ENCODE measurements at places on chromosomes 13 and 19.

DNA sequence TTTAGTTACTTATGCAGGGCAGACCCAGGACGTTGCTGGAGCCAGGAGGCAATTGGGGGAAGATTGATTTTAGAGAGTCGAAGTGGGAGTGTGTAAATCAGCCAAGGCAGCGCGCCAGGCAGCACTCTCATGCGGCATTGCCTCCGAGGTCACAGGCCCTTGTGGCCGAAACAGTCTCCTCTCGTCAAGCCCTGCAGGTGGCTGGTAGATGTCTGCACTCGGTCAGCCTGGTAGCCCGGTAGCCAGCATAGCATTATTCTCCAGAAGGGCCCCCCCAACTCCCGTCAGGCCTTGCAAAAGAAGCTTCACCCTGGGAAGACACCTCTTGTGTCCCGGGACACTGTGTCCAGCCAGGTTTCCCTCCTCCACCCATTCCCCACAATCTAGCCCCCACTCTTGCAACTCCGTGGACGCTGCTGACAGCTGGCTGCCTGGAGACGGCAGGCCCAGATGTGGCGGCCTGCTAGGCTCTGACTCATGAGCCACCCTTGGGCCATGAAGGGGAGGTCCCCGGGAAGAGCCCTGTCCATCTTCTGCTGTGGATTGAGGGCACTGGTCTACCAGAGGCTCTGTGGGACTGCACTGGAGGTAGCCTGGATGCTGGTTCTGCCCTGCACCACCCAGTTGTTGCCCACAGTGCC lies 2.6 kb upstream of the PEPD start:
- DNase-seq: no peak

DNA sequence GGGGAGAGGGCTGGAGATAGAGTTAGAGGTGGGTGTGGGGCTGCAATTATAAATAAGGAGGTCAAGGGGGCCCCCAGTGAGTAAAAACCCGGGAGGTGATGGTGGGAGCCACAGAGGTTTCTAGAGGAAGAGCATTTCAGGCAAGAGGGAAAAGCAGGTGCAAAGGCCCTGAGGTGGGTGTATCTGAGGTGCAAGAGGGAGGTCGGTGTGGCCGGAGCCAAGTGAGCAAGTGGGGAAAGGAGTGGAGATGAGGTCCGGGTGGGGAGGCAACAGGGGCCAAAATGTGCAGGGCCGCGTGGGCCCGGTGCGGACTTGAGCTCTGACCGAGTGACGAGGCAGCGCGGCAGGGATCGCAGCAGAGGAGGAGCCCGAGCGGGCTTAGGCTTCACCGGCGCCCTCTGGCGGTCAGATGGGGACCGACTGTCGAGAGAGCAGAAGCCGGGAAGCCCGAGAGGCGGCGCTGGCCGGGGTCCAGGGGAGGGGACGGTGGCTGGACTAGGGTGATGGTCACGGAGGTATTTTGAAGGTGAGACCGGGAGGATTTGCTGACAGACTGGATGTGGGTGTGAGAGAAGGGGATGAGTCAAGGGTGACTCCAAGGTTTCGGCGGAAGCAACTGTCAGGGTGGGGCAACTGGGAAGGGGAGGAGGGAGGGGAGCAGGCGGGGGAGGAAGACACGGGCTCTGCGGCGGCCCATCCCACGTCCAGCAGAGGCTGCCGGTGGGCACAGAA lies 17.7 kb upstream of the SPACA4 start:
- DNase-seq: peak; percentile 74

DNA sequence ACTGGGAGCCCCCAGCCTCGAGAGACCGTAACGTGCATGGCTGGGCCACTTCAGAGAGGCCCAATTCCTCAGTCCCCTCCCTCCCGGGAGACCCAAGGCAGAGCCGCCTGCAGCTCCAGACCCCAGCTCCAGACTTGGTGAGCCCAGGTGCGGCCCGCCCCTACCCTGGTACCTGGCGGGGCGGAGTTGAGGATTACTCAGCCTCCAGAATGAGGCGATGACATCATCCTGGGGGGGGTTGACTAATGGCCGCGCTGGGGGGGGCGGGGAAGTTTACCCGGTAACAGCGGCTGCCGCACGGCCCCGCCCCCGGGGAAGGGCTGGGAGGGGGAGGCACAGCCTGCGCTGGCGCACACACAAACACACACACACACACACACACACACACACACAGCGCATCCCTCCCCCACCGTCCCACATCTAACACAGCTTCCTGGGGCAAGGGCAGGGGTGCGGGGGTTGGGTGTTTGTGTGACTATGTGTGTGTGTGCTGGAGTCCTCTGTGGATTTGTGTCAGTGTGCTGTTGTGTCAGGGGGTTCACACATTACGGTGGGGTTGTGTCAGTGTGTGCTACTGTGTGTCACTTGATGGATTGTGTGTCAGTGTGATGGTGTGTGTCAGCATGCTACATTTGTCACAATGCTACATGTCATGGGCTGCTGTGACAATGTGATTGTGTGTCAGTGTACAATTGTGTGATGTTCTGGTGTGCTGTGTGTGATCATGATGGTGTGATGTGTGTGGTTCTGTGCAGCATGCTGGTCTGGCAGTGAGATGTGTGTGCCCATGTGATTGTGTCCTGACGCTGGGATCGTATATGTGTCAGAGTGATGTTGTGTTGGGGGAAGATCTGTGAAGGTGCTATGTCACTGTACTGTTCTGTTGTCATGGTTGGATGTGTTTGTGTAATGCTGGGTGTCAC lies 10.3 kb upstream of the BBC3 start:
- DNase-seq: peak; percentile 42

DNA sequence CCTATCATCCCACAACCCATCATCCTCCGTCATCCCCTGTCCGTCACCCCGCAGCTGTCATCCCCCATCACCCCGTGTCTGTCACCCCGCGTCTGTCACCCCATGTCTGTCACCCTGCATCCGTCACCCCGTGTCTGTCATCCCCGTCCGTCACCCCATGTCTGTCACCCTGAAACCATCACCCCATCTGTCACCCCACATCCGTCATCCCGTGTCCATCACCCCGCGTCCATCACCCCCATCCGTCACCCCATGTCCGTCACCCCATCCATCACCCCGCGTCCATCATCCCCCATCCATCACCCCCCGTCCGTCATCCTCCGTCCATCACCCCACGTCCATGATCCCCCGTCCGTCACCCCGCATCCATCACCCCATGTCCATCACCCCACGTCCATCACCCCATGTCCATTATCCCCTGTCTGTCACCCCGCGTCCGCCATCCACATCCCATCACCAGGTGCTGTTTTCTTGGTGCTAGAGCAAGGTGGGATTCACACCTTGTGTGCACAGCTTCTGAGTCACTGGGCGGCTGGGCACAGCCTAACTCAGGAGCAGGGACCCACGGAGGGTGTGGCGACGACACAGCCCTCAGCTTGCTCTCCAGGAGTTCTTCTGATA lies 24.2 kb downstream of the RASA3 start:
- DNase-seq: no peak

GRCh38 chr19:11382898-11383705 lies 1.0 kb downstream of the EPOR start:
- peak; percentile 57 for DNase-seq

GRCh38 chr19:51777570-51778462 lies 16.8 kb downstream of the FPR2 start:
- DNase-seq: peak; percentile 67

GRCh38 chr13:39073983-39074382 lies 35.7 kb downstream of the NHLRC3 start:
- DNase-seq: no peak

DNA sequence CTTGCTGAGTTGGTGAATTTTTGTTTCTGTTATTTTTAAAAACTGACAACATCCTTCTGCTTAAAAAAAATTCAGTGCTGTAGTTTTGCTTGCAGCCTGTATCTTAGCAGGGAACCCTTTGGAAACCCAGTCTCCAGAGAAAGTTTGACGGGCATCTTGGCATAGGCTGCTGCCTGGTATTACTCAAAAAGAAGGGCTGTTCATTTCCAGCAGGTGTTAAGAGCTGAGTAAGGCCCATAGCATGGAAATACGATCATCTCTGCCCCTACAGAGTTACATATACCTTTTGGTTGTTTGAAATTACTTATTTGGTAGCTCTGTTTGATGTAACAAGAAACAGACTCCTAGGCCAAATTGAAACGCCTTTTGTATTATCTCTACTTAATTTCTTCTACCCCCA lies 41.5 kb downstream of the URI1 start:
- DNase-seq: no peak

- DNase-seq: peak; percentile 57
These were observed 5.5 kb upstream of the MAMSTR start for GRCh38 chr19:48724796-48725753.

- DNase-seq: no peak
These were observed 271.3 kb downstream of the PCDH20 start for GRCh38 chr13:61144301-61144700.

- DNase-seq: no peak
These were observed 11.9 kb downstream of the LTBP4 start for GRCh38 chr19:40612831-40613689.

GRCh38 chr19:44303976-44304568 lies 753 bp downstream of the ZNF235 start:
- no peak for DNase-seq

DNA sequence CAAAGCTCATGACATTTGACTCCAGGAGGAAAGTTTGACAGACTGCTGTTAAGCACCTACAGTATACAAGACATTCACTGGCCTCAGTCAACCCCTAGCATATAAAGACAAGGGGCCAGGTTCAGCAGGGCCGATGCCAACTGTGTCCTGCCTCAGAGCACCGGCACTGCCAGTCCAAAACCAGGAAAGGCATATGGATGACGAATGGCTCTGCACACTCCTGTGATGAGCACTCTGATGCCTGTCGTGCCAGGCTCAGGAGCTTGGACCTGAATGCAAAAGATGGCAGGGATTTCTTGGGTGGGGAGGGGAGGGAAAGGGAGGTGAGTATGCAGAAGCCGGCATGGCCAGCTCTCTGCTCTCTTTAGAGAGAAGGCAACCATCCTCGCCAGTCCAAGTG lies 38.9 kb downstream of the COL4A1 start:
- no peak for DNase-seq

DNA sequence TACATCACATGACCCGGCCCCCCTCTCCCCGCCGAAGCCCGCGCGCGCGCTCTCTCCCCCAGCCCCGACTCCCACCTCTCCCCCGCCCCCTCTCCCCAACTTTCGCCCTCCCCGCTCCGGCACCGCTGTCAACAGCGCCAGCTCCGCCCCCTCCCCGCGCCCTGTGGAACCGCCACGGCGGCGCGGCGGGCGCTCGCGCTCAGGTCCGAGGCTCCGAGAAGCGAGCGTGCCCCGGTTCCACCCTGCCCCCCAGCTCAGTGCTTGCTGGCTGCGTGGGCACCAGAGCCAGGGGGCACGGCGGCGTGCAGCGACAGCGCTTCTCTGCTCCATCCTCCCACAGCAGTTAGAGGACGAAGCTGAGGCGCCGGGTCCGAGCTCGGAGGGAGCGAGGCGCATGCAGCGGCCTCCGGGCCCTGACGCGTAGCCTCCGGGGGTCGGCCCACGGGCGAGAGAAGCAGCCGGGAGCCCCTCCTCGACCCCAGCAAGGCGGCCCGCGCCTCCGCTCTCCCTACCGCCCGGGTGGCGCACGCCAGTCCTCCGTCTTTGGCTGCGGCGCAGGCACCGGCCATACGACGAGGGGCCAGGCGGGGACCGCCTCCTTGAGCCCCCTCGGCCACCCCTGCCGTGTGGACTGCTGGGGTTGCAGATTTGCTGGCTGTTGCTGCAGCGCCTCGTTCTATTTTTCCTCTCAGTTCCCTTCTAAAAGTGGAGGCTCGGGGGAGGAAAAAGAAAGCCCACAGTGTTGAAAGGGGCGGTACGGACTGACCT lies 109.5 kb downstream of the KCNRG start:
- DNase-seq: peak; percentile 98

GRCh38 chr13:50543141-50543540 lies 300.4 kb downstream of the DLEU7 start:
- DNase-seq: no peak

DNA sequence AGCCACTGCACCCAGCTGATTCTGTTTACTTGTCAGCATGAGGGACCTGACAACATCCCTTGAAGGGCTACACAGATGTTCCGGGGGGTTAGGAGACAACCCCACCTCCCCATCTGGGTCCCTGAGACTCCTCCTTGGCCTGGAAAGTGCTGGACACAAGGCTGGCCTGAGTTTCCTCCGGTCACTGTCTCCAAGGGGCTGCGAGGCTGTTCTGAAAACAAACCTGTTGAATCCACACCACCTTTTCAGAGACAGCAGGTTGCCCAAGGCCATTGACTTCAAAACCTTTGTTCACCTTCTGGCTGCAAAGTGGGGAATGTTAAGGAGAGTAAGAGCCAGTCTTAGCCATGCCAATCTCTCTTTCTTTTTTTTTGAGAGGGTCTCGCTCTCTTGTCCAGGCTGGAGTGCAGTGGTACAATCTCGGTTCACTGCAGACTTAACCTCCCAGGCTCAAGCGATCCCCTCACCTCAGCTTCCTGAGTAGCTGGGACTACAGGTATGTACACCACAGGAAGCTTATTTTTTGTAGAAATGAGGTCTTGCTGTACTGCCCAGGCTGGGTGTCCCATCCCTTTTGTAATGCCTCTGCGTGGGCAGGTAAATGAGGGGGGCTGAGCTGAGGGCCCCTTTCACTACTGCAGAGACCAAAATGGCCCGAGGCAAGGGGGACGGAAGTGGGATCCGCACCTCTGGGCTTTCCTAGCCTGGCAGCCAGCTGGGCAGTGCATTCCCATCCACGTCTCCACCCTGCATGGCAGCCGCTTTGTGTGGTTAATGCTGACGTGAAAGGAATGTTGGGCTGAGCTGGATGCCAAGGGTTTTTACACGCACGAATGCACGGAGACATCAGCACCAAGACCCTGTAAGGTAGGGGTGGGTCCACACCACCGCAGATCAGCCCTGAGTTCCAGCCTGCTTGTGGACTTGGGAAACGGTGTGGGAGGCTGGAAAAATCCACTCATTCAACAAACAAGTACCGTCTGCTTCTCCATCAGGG lies 1.9 kb upstream of the ZNF628 start:
- no peak for DNase-seq

DNA sequence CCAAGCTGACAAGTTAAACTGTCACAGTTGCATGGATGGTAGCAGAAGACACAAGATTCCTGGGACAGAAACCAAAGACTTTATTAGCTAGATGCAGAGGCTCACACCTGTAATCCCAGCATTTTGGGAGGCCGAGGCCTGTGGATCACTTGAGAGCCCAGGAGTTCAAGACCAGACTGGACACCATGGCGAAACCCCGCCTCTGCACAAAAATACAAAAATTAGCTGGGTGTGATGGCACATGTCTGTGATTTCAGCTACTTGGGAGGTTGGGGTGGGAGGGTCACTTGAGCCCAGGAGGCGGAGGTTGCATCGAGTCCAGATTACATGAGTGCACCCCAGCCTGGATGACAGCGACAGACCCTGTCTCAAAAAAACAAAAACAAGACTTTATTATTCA lies 346.6 kb downstream of the IRS2 start:
- DNase-seq: no peak

- DNase-seq: no peak
These were observed 10.3 kb upstream of the FUT5 start for GRCh38 chr19:5880604-5881078.

All from HL-60 (cell line).